ENCODE measurements at places on chromosomes 2 and 18.

DNA sequence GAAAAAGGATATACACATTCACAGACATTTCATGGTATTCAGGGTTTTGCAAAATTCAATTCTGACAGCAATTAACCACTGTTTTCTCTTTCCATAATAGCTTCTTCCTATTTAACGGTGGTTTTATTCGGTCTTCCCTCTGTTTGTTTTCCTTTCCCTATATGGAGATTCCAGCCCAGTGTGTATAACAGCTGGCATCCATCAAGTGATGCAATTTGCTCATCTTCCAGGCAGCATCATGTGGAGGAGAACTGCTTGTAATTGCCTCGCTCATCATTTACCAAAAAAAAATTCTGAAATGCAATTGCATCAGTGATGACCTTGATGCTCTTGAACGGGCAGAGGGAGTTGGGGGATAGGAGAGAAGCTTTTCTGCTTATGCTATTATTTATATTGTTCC lies 165.9 kb upstream of the PGAP1 start:
- DNase-seq: no peak

DNA sequence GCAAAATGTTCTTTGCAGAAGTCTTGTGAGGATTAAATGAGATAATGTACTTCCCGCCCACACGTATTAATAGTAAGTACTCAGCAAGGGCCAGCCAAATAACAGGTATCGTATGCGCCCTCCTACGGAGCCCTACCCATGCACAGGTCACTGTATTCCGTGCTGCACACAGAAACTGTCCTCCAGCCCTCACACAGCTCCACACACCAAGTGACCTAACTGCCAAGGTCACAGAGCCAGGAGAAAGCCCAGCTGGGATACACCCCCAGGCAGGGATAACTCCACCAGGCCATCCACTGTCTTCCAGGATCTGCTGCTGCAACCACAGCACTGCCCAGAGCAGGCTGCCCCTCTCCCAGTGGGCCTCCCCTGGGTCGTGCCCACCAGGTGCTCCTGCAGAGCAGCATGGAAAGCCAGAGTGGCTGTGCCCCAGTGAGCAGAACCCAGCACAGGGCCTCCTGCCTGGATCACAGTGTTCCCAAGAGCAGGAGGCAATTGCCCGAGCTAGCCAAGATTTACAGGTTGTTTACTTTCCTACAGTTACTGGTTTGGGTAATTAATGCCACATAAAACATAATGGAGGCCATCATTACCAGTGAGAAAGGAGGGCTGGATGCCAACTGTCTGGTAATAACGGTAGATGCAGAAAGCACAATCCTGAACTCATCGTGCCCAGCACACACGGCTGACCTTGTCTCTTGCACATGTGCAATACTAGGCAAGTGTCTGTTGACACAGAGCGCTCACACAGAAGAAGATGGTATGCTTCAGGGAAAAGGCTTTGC lies 24.4 kb downstream of the TFCP2L1 start:
- DNase-seq: no peak

GRCh38 chr2:38028829-38029228 lies 47.1 kb downstream of the CYP1B1 start:
- no peak for DNase-seq

GRCh38 chr2:178395295-178395694 lies 55.7 kb downstream of the PRKRA start:
- no peak for DNase-seq

- DNase-seq: no peak
Observed at GRCh38 chr18:6376433-6377229, 38.1 kb downstream of the L3MBTL4 start.

- no peak for DNase-seq
Observed at GRCh38 chr2:224347176-224348051, 54.5 kb downstream of the FAM124B start.

GRCh38 chr2:70116936-70117552 lies 29.8 kb downstream of the PCBP1 start:
- no peak for DNase-seq

- DNase-seq: no peak
Observed at GRCh38 chr2:136141510-136142149, 23.7 kb upstream of the CXCR4 start.

- no peak for DNase-seq
Observed at GRCh38 chr2:127598711-127599110, 47.2 kb upstream of the GPR17 start.

DNA sequence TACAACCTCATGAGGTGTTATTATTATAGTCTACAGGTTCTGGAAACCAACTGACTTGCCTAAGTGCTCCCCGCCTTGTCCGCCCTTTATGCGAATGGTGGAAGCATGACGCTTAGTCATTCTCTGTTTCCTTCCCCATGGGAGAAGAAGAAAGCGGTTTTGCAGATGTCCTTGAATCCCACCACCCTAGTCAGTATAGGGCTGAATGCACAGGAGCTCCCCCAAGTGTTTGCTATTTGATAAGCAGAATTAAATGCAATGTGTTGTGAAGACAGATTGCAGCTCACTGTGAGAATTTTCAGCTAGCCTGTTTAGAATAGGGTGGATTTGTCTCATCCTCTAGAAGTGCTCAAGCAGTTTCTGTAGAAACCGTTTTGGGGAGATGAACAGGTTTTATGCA lies 652.0 kb downstream of the DCC start:
- no peak for DNase-seq
